ENCODE measurements at places on chromosomes 3 and 15.
A peak's percentile ranks its signal among the peaks of the same experiment; 100 is the strongest.

DNA sequence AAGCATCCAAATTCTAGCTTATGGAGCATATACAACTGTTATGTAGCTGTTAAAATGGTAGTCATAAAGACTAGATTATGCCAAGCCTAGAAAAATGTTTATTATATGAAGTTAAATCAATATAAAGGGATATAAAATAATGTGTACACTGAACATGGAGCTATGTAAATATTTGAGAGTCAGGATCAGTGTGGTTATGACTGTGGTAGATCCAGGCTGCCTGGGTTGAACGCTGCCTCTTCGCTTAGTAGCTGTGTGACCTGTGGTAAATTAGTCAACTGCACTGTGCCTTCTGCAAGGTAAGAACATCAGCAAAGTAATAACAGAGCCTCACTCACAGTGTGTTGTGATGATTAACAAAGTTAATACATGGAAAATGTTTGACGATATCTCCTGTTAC, 212.2 kb downstream of the RBMS3 start:
- no peak overlapping the region for H3K27ac ChIP-seq
- no peaks in the 10 kb centered on the region for H3K4me1 ChIP-seq
- H3K4me3 ChIP-seq, result no peak overlapping the region
- no peaks in the 10 kb centered on the region for H3K36me3 ChIP-seq
- no peak for DNase-seq

DNA sequence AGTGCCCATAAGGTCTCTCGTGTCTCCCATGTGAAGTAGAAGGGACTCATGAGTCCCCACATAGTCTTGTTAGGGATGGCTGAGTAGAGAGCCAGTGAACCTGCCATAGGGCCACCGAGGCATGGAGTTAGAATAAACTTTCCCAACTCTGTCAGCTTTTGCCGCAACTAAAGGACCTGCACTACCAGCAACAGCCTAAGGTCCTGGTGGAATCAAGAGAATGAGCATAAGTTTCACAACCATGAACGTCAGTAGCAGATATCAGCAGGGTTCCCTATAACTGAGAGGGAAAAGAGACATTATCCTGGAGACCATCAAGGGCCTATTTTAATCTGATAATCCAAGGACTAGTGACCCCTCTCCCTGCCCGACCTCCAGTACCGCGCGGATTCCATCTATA, 60.3 kb upstream of the FNDC3B start:
- no peaks in the 10 kb centered on the region for H3K36me3 ChIP-seq
- H3K4me3 ChIP-seq, result no peak overlapping the region
- H3K4me1 ChIP-seq, result peaks cover 2% of the 10 kb centered on the region
- no peaks in the 10 kb centered on the region for H3K27me3 ChIP-seq
- H3K27ac ChIP-seq, result no peak overlapping the region

GRCh38 chr3:156750874-156751245, 75.3 kb upstream of the LEKR1 start:
- H3K36me3 ChIP-seq, result peaks cover 15% of the 10 kb centered on the region
- peaks cover 2% of the 10 kb centered on the region for H3K27me3 ChIP-seq
- H3K4me1 ChIP-seq, result no peaks in the 10 kb centered on the region
- no peak overlapping the region for H3K27ac ChIP-seq
- H3K4me3 ChIP-seq, result no peak overlapping the region

DNA sequence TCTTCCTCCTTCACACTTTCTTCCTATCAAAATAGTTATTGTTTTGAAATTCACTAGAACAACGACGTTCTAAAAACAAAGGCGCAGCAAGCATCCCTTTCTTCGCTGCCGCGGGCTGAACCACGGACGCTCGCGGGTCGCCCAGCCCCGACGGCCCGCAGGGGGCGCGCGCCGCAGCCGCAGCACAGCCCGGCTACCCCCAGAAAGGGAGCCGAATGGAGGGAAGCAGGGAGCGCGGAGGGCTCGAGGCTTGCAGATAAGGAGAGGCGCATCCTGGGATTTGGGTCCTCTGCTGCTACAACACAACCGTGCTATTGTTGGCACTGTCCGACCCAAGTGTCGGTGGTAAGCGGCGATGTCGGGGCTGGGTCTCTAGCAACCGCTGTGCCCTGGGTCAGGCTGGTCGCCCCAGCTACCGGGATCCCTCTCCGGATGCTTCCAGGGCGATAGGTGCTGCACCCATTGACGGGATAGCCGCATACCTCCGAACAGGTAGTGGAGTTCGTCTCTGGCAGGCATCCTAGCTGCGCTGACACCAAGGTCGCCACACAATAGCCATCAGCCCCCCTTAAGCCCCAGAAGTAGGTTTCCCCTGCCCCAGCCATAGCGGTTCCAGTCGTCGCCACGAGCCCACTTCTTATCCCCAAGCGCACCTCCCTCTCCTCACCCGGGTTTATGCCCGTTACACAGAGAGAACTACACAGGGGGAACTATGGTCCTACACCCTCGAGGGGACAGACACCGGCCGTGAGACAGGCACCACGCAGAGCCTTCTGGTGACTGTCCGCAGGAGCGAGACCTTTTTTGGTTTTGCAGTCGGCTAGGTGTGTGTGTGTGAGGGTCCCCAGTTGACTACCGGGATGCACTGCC, 6.0 kb downstream of the ONECUT1 start:
- peak overlapping the region; percentile 44 for H3K4me3 ChIP-seq

GRCh38 chr3:1404270-1404962, 311.6 kb downstream of the CNTN6 start:
- no peaks in the 10 kb centered on the region for H3K4me1 ChIP-seq
- no peak overlapping the region for H3K4me3 ChIP-seq
- H3K27me3 ChIP-seq, result no peaks in the 10 kb centered on the region
- H3K36me3 ChIP-seq, result no peaks in the 10 kb centered on the region
- H3K27ac ChIP-seq, result no peak overlapping the region

- no peak overlapping the region for H3K4me3 ChIP-seq
- H3K36me3 ChIP-seq, result no peaks in the 10 kb centered on the region
- no peaks in the 10 kb centered on the region for H3K27me3 ChIP-seq
- H3K27ac ChIP-seq, result no peak overlapping the region
- no peak for DNase-seq
Measured at GRCh38 chr3:94431876-94432570, 369.2 kb downstream of the NSUN3 start.

GRCh38 chr3:138912237-138912636, 34.7 kb downstream of the FOXL2 start:
- peaks cover 6% of the 10 kb centered on the region for H3K4me1 ChIP-seq
- H3K27me3 ChIP-seq, result no peaks in the 10 kb centered on the region
- H3K36me3 ChIP-seq, result no peaks in the 10 kb centered on the region

DNA sequence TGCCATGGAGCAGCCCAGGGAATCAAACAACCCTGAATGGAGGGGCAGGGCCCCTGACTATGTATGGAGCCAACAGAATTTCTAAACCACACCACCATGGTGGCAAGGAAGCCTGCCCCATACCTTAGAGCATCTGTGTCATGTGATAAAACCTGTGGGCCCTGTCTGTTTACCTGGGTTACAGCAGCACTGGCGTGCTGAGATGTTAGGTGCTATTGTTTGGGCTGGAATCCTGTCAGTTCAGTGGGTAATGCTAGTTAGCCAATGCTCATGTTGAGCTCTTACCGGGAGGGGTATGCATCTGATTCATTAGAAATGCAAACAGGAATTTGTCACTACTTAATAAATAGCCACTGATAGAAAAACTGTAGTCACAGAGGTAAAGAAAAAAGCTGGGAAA, 63.5 kb upstream of the ETV5 start:
- H3K27ac ChIP-seq, result no peak overlapping the region
- H3K4me3 ChIP-seq, result no peak overlapping the region
- peaks cover 14% of the 10 kb centered on the region for H3K4me1 ChIP-seq
- no peaks in the 10 kb centered on the region for H3K27me3 ChIP-seq
- DNase-seq, result no peak

DNA sequence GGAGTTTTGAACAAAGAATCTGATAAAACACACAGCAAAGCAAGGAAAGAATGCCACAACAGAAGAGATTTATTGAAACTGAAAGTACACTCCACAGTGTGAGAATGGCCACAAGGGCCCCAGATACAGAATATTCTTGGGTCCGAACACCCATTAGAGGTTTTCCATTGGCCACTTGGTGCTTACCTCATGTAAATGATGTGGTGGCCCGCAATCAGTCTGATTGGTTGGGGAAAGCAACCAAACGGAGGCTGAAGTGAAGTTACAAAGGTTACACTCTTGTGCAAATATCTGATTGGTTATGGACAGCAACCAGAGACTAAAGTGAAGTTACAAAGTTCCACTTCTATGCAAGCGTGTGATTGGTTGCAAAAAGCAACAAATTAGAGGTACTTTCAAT, 20.4 kb downstream of the NSUN3 start:
- H3K4me3 ChIP-seq, result no peak overlapping the region
- H3K36me3 ChIP-seq, result peaks cover 25% of the 10 kb centered on the region
- H3K4me1 ChIP-seq, result peaks cover 16% of the 10 kb centered on the region

DNA sequence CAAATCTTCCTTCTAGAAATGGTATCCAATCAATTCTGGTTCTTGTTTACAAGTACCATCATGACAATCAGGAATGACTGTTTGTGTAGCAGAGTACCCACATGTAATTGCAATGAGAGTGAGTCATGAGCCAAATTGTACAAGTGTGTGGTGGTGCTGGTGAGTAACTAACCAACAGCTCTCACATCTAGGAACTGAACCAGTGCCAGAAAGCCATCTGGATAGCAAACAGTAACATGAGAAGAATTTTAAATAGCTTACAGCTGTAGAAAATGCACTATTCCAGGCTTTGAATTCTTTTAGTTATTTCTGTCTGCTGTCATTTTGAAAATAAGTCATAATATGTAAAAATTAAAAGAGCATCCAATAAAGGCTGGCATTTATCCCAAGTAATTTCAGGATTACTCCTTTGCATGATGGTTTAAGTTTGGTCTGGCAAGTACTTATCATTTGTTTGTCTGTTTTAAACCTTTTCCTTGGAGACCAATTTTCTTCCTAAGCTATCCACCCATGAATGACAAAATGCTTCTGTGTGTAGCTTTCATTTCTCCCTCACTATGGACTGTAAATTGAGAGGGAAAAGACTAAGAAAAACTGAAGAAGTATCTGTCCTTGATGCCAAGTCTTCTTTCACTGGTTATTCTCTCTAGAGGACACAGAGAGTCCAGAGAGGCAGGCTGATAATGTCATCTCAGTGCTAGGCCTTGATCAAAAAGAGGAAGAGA, 60.0 kb downstream of the PIK3CB start:
- peaks cover 19% of the 10 kb centered on the region for H3K36me3 ChIP-seq
- no peak overlapping the region for H3K4me3 ChIP-seq
- H3K27me3 ChIP-seq, result no peaks in the 10 kb centered on the region
- H3K27ac ChIP-seq, result no peak overlapping the region

- H3K27me3 ChIP-seq, result peaks cover 6% of the 10 kb centered on the region
- H3K4me1 ChIP-seq, result peaks cover 6% of the 10 kb centered on the region
- no peak for DNase-seq
Measured at GRCh38 chr3:187994221-187995042, 159.5 kb upstream of the LPP start.

DNA sequence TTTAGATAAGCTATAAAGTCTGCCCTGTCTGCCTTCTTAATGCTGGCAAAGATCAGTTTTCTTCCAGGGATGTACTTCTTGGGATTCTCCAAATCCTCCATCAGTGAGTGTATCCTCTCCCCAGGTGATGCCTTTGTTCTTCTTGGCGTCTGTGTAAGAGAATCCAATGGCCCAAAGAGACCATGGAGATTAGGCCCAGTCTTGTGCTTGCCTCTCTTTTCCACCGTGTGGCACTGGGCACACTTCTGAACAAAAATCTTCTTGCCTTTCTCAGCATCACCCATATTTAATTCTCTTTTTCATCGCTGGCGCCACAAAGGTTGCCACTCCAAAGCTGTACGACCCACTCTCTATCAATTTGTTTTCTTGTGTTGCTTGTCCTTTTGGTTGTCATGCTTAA, 32.2 kb upstream of the TAMM41 start:
- no peaks in the 10 kb centered on the region for H3K36me3 ChIP-seq
- H3K27ac ChIP-seq, result no peak overlapping the region
- H3K27me3 ChIP-seq, result peaks cover 7% of the 10 kb centered on the region
- DNase-seq, result no peak

DNA sequence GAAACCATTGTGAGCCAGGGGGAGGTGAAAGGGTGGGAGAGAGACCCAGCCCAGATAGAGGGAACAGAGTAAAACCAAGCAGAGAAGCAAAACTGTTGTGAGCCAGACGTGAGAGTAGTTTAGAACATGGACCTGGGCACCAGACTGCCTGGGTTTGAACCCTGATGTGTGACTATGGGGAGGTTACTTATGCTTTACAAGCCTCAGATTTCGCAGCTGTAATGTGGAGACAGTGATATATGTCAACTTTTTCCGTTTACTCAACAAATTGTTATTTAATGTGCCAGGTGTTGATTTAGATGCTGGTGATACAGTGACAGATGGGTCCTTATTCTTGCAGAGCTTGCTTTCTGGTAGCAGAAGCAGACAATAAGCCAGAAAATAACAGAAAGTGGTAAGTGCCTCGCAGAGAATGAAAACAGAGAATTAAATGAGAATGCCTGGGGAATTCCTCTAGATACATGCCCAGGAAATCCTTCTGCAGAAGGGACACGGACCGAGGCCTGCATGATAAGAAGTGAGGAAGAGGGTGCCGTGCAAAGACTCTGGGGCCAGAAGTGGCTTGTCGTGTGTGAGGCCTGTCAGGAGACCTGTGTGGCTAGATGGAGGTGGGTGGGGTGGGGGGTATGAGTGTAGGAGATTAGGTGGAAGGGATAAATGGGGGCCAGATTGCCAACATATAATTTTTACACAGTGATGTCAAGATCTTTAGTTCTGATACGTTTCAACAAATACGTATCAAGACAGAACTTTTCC, 15.0 kb downstream of the KAT2B start:
- DNase-seq, result no peak
- H3K4me1 ChIP-seq, result peaks cover 18% of the 10 kb centered on the region
- H3K36me3 ChIP-seq, result peaks cover 7% of the 10 kb centered on the region

GRCh38 chr3:34260271-34261000, 462.0 kb downstream of the PDCD6IP start:
- peak overlapping the region; percentile 26 for H3K27ac ChIP-seq
- H3K4me1 ChIP-seq, result peaks cover 9% of the 10 kb centered on the region
- peaks cover under 1% of the 10 kb centered on the region for H3K36me3 ChIP-seq
- DNase-seq, result peak; percentile 25
- H3K4me3 ChIP-seq, result no peak overlapping the region

DNA sequence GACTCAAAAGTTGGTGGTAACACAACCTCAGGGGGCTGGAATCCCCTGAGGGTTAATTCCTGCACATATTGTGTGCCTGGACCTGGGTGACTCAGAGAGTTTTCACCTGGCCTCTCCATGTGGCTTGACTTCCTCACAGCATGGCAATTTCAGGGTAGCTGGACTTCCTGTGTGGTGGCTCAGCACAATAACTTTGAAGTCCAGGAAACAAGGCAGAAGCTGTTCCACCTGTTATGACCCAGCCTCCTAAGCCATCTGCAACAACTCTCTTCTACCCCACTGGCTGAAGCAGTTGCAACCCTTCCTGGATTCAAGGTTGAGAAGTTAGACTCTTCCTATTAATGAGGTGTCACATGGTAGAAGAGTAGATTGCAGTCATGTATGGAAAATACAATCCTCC, 58.4 kb downstream of the EDEM1 start:
- peaks cover 7% of the 10 kb centered on the region for H3K4me1 ChIP-seq
- H3K4me3 ChIP-seq, result no peak overlapping the region
- H3K27me3 ChIP-seq, result no peaks in the 10 kb centered on the region
- no peak for DNase-seq
- peaks cover 8% of the 10 kb centered on the region for H3K36me3 ChIP-seq

- H3K4me3 ChIP-seq, result no peak overlapping the region
- no peaks in the 10 kb centered on the region for H3K27me3 ChIP-seq
- no peaks in the 10 kb centered on the region for H3K4me1 ChIP-seq
- peaks cover 58% of the 10 kb centered on the region for H3K36me3 ChIP-seq
Measured at GRCh38 chr15:85133709-85134108, 152.1 kb downstream of the PDE8A start.

GRCh38 chr3:158486200-158486599, 84.8 kb upstream of the MLF1 start:
- DNase-seq, result no peak
- no peaks in the 10 kb centered on the region for H3K27me3 ChIP-seq
- no peak overlapping the region for H3K27ac ChIP-seq
- no peak overlapping the region for H3K4me3 ChIP-seq
- no peaks in the 10 kb centered on the region for H3K4me1 ChIP-seq
